ENCODE measurements at places on chromosomes 3 and 15. TPM values are rescaled to one million over a fixed set of nuclear protein-coding genes. Genes with fewer than 3 reads are reported as not detected.

GRCh38 chr15:101597360-101597928 is 54.7 kb downstream of the TM2D3 start:
- no peak overlapping the region for H3K27ac ChIP-seq
- no peak for DNase-seq
- no peaks in the 10 kb centered on the region for H3K4me1 ChIP-seq

GRCh38 chr3:188465311-188465710 is 311.4 kb downstream of the LPP start:
- no peaks in the 10 kb centered on the region for H3K27me3 ChIP-seq
- H3K4me3 ChIP-seq, result no peak overlapping the region
- peaks cover 6% of the 10 kb centered on the region for H3K4me1 ChIP-seq
- no peak for DNase-seq
- H3K27ac ChIP-seq, result no peak overlapping the region

- H3K27ac ChIP-seq, result no peak overlapping the region
- H3K4me1 ChIP-seq, result no peaks in the 10 kb centered on the region
- DNase-seq, result peak; percentile 41
- no peaks in the 10 kb centered on the region for H3K36me3 ChIP-seq
- no peak overlapping the region for H3K4me3 ChIP-seq
Observed at GRCh38 chr3:127412578-127413317, 124.9 kb upstream of the PRR20G start.

SAXO2 gene
- total RNA-seq, result 1.9 TPM

GMNC gene
- not detected for total RNA-seq

Data from aorta (tissue), 5 donors.